DMS 273 treated with DMSO at 0.1 percent for 48 hours (cell line): ENCODE measurements at places on chromosomes 6 and 20.

GRCh38 chr6:20983961-20984360 is 449.7 kb downstream of the CDKAL1 start:
- no peak for DNase-seq

GRCh38 chr6:29980511-29980910 is 38.2 kb downstream of the HLA-A start:
- no peak for DNase-seq

DNA sequence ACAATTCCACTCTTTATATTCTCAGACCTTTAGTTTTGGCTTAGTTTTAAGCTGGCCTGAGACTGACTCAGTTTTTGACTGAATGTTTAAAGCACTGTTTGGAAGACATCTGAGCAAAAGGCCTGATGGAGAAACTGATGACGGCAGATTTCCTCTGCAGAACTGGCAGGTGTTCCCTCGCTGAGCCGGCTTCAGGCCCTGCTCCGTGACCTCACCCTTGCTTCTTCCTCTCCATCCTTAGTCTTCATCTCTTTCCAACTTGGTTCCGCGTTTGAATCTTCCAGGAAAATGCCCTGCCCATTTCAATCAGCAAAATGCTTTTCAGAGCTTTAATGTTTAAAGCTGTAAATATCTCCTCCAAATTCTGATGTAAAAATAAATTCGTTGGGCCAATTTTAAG is 6.6 kb downstream of the NKX2-4 start:
- no peak for DNase-seq

DNA sequence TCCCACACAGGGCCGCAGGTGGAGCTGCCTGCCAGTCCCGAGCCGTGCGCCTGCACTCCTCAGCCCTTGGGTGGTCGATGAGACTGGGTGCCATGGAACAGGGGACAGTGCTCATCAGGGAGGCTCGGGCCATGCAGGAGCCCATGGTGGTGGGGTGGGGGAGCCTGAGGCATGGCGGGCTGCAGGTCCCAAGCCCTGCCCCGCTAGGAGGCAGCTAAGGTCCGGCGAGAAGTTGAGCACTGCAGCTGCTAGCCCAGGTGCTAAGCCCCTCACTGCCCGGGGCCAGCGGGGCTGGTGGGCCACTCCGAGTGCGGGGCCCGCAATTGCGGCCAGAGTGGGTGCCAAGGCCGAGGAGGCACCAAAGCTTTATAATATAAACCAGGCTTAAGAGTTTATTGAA is 479.7 kb downstream of the MMUT start:
- DNase-seq: no peak

GRCh38 chr6:24517659-24518543 is 23.1 kb downstream of the ALDH5A1 start:
- DNase-seq: no peak
